ENCODE measurements at places on chromosomes 7 and 10.
A peak's percentile ranks its signal among the peaks of the same experiment; 100 is the strongest.

DNA sequence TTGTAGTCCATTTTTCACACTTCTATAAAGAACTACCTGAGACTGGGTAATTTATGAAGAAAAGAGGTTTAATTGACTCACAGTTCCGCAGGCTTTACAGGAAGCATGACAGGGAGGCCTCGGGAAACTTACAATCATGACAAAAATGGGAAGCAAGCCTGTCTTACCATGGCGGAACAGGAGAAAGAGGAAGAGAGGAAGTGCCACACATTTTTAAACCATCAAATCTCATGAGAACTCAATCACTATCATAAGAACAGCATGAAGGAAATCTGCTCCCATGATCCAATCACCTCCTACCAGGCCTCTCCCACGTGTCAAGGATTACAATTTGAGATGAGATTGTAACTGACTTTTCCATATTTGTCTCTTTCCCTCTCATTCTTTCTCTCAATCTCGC is 9.3 kb upstream of the PNPLA8 start:
- no peak for DNase-seq

- DNase-seq = no peak
These were observed 6.6 kb upstream of the PON1 start for GRCh38 chr7:95330961-95331337.

DNA sequence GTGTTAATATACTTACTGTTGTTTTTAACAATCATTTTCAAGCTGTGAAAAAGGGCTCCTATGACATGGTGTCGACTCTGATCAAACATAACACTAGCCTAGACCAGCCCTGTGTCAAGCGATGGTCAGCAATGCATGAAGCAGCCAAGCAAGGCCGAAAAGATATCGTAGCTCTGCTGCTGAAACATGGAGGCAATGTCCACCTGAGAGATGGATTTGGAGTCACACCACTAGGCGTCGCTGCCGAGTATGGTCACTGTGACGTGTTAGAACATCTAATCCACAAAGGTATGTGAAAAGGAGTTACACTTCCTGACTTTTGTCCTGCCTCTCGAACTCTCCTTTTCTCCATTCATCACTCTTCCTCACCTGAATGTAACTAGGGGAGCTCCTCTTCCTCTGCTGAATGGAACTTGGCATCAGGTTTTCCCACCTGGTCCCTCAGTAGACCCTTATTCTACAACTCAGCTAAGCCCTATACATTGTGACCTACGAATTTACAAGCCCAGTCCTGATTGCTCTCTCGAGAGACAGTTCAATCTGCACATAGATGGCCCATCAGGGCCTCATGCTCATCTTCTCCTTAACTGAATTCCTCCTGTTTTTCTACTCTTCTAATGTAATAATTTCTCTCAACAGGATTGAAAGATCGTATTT is 23.0 kb downstream of the ASB15 start:
- DNase-seq = peak; percentile 15

GRCh38 chr10:32273336-32273735 is 73.6 kb downstream of the EPC1 start:
- DNase-seq = no peak

DNA sequence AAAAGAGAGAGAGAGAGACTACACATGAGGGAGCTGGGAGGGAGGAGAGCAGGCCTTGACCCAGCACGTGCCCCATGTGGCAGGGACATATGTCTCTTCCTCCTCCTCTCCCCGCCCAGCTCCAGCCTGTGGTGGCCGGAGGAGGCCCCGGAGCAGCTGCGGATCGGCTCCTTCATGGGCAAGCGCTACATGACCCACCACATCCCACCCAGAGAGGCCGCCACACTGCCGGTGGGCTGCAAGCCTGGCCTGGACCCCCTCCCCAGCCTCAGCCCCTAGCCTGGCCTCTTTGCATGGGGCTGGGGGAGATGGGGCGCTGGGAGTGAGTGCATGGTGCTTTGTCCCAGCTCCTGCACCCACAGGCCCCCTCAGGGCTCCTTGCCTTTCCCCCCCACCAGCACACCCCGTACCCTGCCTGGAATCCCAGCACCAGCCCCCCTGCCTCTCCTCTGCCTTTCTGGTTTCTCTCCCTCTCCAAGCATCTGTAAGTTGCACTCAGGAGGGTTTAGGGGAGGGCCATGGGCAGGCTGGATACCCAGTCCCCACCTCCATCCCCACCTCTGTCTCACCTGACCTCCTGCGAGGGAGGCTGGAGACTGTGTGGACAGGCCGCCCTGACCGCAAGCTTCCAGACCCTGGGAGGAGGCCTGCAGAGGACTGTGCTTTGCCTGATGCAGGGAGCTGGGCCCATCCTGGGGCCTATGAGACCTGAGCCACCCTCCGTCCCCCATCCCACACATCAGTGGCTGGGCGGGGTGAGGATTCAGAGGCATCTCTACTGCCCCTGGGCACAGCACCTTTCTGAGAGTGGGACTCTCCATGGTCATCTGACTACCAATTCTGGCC is 4.8 kb downstream of the UPK3B start:
- DNase-seq = no peak

DNA sequence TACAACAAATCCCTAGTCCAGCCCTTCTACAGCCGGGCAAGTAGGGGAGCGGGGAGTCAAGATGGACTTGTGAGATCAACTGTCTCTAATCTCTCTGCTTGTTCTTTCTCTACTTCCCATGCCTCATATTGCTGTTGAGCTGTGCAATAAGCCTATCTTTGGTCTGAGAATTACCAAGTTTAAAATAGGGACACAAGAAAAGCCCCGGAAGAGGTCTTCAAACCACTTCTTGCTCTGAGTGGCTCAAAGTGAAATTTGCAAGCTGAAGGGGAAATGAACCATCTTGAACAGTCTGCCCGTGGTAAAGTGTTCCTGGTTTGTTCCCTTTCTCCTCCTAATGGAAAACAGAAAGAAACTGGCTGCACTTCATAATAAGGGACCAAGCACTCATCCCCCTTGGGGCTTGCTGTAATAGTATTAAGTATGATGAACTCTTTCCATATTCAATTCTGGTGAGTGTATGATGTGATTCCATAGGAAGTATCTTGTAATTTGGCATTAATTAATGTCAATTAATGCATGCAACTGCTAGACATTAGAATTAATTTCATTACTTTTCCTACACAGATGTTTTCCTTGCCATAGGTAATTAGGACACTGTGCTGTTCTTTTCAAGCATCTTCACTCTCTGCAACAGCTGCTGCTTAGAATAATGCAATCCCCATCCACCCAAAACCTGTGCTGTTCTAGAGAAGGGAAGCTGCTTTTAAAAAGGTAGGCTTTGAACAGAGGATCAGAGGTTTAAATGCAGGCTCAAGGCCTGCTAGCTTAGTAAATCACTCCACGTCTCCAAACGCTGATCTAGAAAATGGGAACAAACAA is 449.6 kb downstream of the SORCS1 start:
- DNase-seq = no peak

DNA sequence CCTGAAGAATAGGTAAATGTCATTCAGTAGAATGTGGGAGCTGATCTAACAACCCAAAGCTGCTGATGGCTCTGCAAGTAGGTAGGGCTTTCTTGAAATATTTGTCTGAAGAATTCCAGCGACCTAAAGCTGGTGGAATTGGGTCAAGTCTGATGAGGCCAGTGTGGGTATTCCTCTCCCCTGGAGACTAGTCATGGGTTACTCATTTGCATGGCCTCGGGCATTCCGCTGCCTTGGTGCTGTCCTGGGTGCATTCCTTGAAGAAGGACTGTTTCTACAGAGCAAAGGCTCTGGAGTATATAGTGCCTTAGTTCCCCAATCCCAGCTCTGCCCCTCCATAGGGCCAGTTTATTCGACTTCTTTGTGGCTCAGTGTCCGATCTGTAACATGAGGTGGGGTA is 19.2 kb downstream of the PDK4 start:
- no peak for DNase-seq

GRCh38 chr10:82378146-82378545 is 503.2 kb downstream of the NRG3 start:
- no peak for DNase-seq

GRCh38 chr10:62305813-62306212 is 37.2 kb upstream of the RTKN2 start:
- DNase-seq = no peak
